LoVo (cell line): ENCODE measurements at places on chromosomes 1 and 21.

GRCh38 chr1:240987928-240988327, 369.1 kb downstream of the RGS7 start:
- DNase-seq, result no peak

GRCh38 chr1:89673251-89673650, 40.3 kb downstream of the LRRC8C start:
- DNase-seq, result no peak

DNA sequence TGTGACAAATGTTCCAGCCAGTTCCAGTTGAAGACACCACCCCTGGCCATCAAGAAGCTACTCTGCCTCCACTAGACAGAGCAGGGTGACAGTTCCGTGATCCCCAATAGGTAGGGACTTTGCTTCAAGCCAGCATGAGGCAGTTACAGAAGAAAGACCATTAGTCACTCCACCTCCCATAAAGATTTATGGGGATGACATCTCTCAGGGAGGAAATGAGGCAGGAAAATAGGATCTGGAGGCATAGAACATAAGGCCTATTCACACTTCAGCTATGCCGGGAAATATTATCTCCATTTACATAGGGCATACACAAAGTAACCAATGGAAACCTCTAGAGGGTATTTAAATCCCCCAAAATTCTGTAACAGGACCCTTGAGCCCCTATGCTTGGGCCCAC, 3.5 kb upstream of the GBP7 start:
- DNase-seq, result no peak

- DNase-seq, result no peak
Measured at GRCh38 chr1:19322481-19322880, 10.4 kb downstream of the SLC66A1 start.

GRCh38 chr21:32979598-32980268, 46.0 kb upstream of the OLIG2 start:
- DNase-seq, result no peak

DNA sequence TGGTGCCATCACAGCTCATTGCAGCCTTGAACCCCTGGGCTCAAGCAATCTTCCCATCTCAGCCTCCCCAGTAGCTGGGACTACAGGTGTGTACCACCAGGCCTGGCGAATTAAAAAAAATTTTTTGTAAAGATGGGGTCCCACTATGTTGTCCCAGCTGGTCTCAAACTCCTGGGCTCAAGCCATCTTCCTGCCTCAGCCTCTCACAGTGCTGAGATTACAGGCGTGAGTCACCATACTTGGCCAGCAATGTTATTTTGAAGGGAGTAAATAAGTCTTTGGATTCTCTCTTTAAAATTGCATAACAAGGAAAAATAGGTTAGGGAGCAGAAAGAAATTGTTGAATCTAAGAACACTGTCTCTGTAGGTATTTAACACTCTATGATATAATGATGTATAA, 111.3 kb downstream of the RPS6KC1 start:
- no peak for DNase-seq
